DND-41 (cell line): ENCODE measurements at places on chromosomes 7 and 10.

DNA sequence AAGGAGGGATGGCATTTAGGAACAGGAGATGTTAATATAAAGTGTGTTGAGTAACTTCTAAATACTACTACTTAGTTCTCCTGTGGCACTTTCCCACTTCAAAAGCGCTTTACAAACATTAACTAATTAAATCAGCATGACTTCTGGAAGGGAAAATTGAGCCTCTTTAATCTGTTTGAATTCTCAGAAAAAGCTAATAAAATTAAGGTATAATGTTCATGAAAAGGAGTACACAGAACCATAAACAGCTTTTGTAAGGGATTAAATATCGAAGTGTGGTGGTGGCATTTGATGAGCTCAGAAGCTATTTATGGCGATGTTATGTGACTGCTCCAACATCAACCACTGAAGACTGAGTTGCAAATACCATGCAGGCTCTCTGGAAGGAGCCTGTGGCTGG is 10.2 kb upstream of the VAX1 start:
- no peaks in the 10 kb centered on the region for H3K27me3 ChIP-seq
- H3K4me3 ChIP-seq: no peak overlapping the region
- H3K4me1 ChIP-seq: no peaks in the 10 kb centered on the region
- H3K36me3 ChIP-seq: no peaks in the 10 kb centered on the region
- no peak for DNase-seq
- no peak overlapping the region for H3K27ac ChIP-seq

- H3K4me3 ChIP-seq: no peak overlapping the region
- no peaks in the 10 kb centered on the region for H3K36me3 ChIP-seq
- H3K27me3 ChIP-seq: no peaks in the 10 kb centered on the region
- H3K27ac ChIP-seq: no peak overlapping the region
- no peak for DNase-seq
Measured at GRCh38 chr7:41292487-41292886, 410.4 kb downstream of the INHBA start.

DNA sequence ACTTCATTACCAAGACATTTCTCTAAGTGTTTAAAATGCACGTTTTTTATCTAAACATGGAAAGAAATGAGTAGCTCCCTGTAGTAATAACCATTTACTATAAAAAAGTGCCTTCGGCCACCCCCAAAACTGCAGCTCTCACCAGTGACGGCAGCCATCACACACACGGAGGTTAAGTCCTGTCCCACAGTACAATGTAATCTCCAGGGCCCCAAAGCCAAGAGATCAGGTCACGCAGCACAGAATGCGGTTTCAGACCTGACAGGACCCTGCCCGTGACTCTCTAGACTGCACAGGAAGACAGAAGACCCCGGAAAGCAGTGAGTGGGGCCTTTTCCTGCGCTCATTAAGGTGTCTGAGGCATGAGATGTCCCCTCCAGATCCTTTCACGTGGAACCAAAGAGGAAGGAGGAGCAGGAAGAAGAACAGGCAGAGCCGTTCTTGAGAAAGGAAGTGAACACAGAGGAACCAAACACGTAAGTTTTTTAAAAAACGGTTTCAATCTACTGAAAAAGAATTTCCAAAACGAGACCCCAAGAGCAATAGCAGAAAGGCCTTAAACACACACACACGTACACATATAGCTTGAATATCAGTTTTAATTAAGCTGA is 125.7 kb downstream of the ZMYND11 start:
- no peak overlapping the region for H3K4me3 ChIP-seq
- H3K4me1 ChIP-seq: peaks cover 13% of the 10 kb centered on the region
- no peaks in the 10 kb centered on the region for H3K36me3 ChIP-seq
- DNase-seq: no peak

DNA sequence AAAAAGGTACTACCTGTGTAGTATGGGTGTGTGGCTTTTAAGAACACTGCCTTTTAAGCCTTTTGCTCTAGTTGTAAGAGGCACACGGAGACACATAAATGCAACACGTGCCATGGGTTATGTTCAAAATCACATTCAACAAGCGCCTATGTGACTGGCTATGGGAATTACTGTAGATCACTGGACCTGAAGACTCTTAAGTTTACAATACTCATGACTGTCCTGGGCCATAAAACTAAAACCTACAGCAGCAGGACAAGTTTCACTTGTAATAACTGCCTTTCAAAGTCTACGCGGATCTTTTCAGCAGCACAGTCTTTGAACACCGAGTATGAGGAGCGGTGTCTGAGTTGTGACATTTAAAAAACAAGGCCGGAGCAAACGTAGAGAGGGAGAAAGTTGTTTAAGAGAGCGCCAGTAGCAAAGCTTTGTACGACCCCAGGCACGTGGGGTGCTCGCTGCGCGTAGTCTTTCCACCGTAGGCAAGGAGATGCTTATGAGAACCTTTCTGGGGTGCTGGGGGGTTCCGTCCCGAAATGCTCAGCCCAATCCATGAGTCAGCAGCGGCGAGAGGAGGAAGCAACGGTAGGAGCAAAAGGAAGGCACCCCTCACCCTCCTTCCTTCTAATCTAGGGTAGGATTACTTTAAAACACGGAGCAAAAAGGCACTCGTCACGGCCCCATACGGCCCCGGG is 662 bp downstream of the DNAJC2 start:
- peak overlapping the region; percentile 83 for H3K27ac ChIP-seq
- H3K4me3 ChIP-seq: peak overlapping the region; percentile 86
- no peaks in the 10 kb centered on the region for H3K27me3 ChIP-seq
- H3K4me1 ChIP-seq: peaks cover 56% of the 10 kb centered on the region
- peaks cover 34% of the 10 kb centered on the region for H3K36me3 ChIP-seq
- DNase-seq: peak; percentile 43

GRCh38 chr7:90570373-90570959 is 25.7 kb upstream of the CDK14 start:
- no peak overlapping the region for H3K4me3 ChIP-seq
- no peaks in the 10 kb centered on the region for H3K27me3 ChIP-seq
- H3K27ac ChIP-seq: no peak overlapping the region
- H3K36me3 ChIP-seq: no peaks in the 10 kb centered on the region
- H3K4me1 ChIP-seq: no peaks in the 10 kb centered on the region

- DNase-seq: peak; percentile 15
- H3K36me3 ChIP-seq: no peaks in the 10 kb centered on the region
- no peak overlapping the region for H3K27ac ChIP-seq
- no peak overlapping the region for H3K4me3 ChIP-seq
- H3K27me3 ChIP-seq: no peaks in the 10 kb centered on the region
Measured at GRCh38 chr10:62554632-62555199, 180.5 kb downstream of the ZNF365 start.

DNA sequence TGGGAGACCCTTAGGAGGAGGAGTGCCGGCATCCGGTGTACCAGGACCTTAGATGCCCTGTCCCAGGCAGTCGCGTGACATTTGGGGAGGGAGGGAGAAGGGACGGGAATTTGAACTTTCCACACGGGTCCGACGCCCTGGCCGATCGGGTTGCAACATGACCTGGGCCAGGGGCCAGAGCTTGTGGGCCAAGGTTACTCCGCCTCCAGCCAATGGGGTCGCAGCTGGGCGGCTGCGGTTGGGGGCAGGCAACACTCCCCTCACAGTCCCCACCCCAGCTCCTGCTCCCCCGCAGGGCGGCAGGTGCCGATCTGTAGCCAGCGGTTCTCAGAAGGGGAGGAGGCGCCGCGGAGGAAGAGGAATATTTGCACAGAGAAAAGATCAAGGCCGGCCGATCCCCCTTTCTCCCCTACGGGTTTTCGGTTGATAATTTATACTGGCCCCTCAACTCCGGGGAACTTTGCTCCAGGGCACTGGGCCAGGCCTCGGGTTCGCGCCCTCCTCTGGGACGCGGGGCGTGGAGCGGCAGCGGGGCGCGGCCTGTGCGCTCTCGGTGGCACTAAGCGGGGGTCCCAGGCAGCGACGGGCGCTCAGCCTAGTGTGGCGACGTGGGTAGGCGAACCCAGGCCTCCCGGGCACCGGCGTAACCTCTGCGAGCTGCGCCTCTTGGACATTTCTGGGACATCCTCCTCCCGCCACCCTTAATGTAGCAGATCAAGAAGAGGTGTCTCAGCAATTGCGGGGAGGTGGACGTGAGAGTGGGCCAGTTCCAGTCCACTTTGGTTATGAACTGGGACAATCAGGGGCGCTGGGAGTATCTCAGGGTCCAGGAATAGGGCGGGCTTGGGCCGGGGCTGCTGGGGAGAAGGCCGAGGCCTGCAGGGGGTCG is 1.2 kb downstream of the MLXIPL start:
- DNase-seq: no peak
- peaks cover 6% of the 10 kb centered on the region for H3K27me3 ChIP-seq
- no peaks in the 10 kb centered on the region for H3K36me3 ChIP-seq
- no peaks in the 10 kb centered on the region for H3K4me1 ChIP-seq
- no peak overlapping the region for H3K27ac ChIP-seq

DNA sequence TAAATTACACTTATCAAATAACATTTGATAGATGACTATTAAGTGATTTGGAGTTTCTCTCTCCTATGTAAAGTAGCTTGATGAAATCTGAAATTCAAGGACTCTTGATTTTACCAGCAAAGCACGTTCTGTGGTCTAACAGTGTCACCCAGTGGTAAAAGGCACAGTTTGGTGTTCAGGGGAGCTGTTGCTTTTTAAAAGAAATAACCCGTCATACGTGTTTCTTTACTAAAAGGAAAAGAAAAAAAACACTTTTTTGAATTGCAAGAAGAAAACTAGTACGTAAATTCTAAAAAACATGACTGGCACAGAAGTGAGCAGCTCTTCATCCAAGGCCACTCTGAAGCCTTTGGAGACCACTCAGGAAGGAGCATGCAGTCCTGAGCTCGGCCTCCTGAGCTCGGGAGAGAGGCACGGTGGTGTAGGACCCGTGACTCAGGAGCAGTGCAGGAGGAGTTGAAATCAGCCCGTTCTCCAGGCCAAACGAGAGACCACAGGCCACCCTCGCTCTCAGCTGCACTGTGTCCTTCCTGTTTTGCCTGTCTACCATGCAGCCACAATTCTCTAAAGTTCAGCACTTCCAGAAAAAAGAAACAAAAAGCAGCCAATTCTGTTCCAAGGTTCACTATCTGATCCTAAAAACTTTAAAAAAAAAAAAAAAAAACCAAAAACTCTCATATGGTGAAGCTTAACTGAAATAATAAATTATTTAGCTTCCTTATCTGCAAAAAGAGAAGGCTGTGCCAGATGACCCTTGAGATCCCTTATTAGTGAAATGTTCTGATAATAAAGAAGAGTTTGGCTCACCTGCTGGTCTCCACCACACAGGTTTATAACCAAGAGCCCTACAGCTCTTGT is 212.6 kb upstream of the FRMD4A start:
- no peaks in the 10 kb centered on the region for H3K36me3 ChIP-seq
- H3K27ac ChIP-seq: no peak overlapping the region
- peaks cover 3% of the 10 kb centered on the region for H3K27me3 ChIP-seq
- H3K4me3 ChIP-seq: no peak overlapping the region

GRCh38 chr10:74976565-74976964 is 134.9 kb upstream of the SAMD8 start:
- no peak overlapping the region for H3K4me3 ChIP-seq
- no peak overlapping the region for H3K27ac ChIP-seq
- H3K4me1 ChIP-seq: peaks cover 12% of the 10 kb centered on the region

DNA sequence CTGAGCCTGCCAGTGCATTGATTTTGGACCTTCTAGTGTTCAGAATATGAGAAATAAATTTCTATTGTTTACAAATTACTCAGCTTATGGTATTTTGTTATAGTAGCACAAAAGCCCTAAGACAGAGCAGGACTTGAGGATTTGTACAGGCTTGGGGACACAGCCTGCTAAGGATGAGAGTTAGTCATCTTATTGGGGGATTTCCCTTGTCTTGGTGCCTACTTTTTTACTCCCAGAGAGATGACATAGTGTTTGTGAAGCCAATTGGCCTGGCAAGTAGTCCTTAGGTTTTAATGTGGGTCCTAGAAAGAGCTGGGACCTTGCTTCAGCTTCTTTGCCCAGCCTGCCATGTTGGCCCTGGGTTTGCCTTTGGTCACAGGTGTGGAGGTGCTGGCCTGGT is 364.0 kb downstream of the REEP3 start:
- DNase-seq: no peak
- H3K27ac ChIP-seq: no peak overlapping the region
- no peaks in the 10 kb centered on the region for H3K27me3 ChIP-seq
- no peaks in the 10 kb centered on the region for H3K4me1 ChIP-seq

DNA sequence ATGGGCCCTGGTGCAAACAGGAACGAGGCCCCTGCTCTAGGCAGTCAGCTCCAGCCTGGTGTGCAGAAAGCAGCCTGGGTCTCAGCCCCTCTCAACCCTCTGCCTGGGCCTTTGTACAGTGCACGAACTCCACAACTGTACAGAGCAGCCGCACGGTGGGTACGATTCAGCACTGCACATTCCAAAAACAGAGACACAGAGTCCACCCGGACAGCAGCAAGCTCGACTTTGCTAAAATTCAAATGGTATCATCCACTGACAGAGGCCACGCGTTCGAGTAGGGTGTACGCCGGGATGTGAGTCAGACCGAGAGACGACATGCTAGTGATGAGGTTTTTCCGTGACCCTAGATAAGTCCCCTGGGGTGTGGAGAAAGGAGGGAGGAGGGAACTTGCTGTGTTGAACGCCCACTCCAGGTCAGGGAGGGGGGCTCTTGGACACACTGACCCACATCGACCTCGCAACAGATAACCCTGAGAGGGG is 65.6 kb upstream of the PDGFA start:
- H3K4me1 ChIP-seq: peaks cover 24% of the 10 kb centered on the region
- H3K27ac ChIP-seq: peak overlapping the region; percentile 74
- H3K4me3 ChIP-seq: no peak overlapping the region
- no peaks in the 10 kb centered on the region for H3K27me3 ChIP-seq
- no peak for DNase-seq

DNA sequence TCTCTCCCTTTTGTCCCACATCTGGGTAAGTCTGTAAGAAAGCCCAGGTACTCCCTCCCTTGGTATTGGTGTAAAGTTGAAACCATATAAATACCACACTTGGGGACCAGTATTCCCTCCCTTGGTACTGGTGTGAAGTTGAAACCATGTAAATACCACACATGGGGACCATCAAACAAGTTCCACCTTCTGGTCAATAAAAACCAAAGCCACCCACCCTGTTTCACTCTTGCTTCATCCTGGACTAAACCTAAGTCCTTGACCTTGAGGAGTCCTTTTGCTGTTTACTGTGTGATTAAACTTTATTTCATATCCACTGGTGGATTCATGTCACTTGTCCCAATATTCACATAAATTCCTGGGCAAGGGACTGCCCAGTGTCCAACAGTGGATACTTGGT is 8.4 kb downstream of the P4HA1 start:
- H3K27me3 ChIP-seq: no peaks in the 10 kb centered on the region
- H3K36me3 ChIP-seq: no peaks in the 10 kb centered on the region
- no peak overlapping the region for H3K27ac ChIP-seq
- H3K4me1 ChIP-seq: 0 out of 2 replicates have a peak, but pooled peaks cover 7% of the 10 kb centered on the region
- no peak for DNase-seq

GRCh38 chr7:11742496-11742895 is 89.5 kb downstream of the THSD7A start:
- no peak for DNase-seq
- H3K27ac ChIP-seq: no peak overlapping the region
- no peaks in the 10 kb centered on the region for H3K36me3 ChIP-seq
- no peaks in the 10 kb centered on the region for H3K27me3 ChIP-seq
- H3K4me1 ChIP-seq: no peaks in the 10 kb centered on the region

- H3K27ac ChIP-seq: no peak overlapping the region
- no peak overlapping the region for H3K4me3 ChIP-seq
- no peak for DNase-seq
- no peaks in the 10 kb centered on the region for H3K4me1 ChIP-seq
- no peaks in the 10 kb centered on the region for H3K27me3 ChIP-seq
Measured at GRCh38 chr7:91632234-91632940, 248.1 kb downstream of the MTERF1 start.

GRCh38 chr10:70265032-70265689 is 18.6 kb downstream of the NPFFR1 start:
- no peak overlapping the region for H3K27ac ChIP-seq
- H3K36me3 ChIP-seq: no peaks in the 10 kb centered on the region
- H3K4me1 ChIP-seq: no peaks in the 10 kb centered on the region
- H3K4me3 ChIP-seq: no peak overlapping the region
- DNase-seq: no peak
- H3K27me3 ChIP-seq: peaks cover 6% of the 10 kb centered on the region
